ENCODE measurements at places on chromosomes 2 and 18.

GRCh38 chr2:175805442-175806124 lies 196.5 kb downstream of the LNPK start:
- DNase-seq, result no peak

- no peak for DNase-seq
Measured at GRCh38 chr2:207240649-207241048, 74.9 kb upstream of the KLF7 start.

DNA sequence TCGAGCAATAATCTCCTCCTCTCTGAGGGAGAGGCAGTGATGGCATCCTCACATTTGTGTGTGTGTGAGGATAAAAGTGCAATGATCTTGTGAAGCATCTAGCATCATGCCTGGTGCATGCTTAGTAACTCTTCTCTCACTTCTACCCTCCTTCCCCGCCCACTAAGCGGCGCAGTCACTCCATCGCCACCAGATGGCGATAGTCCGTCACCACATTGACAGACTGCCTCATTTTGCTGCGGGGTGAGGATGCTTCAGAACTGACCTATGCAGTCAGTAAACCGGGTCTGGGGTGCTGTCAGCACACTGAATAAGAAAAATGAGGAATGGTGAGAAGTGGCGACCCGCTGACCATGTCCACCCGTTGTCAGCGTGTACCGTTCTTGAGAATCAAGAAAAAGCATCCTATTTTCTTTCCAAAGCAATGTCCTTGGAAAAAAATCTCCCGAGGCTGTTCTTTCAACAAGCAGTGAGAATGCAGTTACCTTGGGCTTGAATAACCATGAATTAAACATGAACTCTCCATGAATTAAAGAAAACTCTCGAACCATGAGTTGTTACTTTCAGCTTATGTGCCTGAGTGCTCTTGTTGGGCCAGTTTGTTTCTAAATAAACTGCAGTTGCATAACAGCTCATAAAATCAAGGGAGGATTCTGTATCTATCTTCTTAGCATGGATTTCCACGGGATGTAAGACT lies 37.3 kb upstream of the TMEM177 start:
- DNase-seq, result peak; percentile 77

DNA sequence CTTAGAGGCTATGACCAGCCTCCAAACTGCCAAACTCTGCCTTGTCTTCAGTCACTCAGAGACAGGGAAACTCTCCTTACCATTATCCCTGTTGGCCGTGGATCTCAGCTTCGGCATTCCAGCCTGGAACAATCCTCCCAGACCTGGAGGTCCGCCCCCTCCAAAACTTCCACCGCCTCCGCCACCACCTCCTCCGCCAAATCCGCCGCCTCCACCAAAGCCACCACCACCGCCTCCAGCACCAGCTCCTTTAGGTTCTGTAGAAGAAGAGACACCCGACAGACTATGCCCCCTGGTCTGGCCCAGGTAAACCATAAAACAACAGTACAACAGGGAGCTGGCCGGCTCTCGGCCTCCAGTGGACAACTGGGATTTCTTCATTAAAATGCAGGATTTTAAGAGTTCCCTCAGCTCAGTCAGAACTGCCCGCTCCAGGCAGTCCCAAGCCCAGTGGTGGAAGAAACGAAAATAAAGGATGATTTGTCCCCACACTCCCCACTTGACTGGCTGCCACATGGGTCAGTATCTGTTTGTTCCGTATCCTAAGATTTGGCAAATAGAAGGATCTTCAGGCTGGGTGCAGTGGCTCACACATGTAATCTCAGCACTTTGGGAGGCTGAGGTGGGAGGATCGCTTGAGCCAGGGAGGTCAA lies 22.4 kb downstream of the WIPF1 start:
- DNase-seq, result no peak

- peak; percentile 84 for DNase-seq
Measured at GRCh38 chr18:77062518-77063003, 70.0 kb downstream of the MBP start.

DNA sequence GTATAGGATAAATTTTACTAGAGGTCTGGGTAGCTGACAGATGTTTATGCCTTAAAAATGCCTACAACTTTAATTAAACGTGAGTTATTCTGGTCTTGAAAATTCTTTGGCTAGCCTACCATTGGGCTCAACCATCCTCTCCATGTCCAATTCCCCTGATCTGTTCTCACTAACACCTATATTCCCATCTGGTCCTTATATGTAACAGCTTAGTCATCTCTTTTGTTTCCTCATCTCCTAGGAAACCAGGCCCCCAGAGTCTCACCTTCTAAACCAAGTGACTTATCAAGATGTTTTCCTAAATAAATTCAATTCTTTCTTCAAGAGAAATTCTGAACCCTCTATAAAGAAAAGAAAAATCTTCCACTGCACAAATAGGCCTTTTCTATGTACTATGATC lies 148.5 kb downstream of the TTC32 start:
- DNase-seq, result no peak

GRCh38 chr2:170258382-170258781 lies 80.4 kb downstream of the MYO3B start:
- no peak for DNase-seq

DNA sequence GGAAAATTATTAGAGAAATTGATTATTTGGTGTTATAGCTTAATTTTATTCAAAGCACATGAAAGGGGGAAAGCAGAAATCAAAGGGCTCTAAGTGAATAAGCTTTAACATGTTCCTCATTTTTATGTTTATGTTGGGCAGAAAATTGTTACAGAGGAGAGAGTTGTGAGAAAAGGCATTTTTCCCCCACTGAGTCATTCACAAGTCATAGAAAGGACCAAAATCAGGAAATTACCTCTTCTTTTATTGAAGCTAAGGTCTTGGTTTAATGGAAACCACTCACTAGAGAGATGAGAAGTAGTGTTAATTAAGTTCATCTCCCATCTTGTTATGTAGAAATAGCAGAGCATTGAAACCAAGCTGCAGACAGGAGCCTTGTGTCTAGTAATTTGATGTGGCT lies 175.3 kb upstream of the THUMPD2 start:
- no peak for DNase-seq

GRCh38 chr2:167293943-167294775 lies 405.9 kb downstream of the XIRP2 start:
- no peak for DNase-seq

DNA sequence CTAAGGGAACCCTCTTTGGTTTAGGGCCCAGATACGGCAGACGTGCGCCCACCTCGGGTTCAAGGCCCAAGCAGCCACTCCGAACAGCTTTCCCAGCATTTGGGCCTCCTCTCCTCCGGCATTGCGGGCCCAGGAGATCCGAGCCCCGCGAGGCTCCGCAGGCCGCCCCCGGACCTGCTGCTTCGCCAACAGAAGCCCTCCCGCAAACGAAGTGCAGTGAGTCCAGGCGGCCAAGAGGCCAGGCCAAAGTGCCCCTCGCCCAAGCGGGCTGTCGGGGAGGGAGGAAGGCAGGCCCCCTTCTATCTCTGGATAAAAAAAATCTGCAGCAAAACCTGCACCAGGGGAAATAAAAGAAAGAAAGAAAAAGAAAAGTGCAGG lies 6.0 kb downstream of the EN1 start:
- DNase-seq, result no peak

- no peak for DNase-seq
Measured at GRCh38 chr2:106537791-106538191, 50.6 kb downstream of the CD8B2 start.

DNA sequence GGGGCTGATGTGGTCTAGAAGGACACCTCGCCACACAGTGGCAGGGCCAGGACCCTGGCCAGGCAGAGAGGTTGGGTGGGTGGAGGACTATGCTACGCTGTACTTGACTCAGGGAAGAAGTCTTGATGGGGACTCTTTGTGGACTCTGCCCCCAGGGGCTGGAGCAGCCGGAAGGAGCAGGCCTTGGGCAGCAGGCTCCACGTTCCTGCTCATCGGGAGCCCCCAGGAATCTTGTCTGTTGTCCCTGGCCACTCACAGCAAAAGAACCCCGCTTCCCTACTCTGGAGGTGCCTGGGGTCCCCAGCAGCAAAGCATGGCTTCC lies 79.0 kb downstream of the POLR1A start:
- no peak for DNase-seq

- DNase-seq, result no peak
Measured at GRCh38 chr2:46170611-46171350, 126.4 kb upstream of the EPAS1 start.

- DNase-seq, result no peak
Measured at GRCh38 chr2:24451805-24452501, 39.1 kb upstream of the NCOA1 start.

GRCh38 chr2:105582952-105583660 lies 161.6 kb upstream of the NCK2 start:
- DNase-seq, result no peak

- no peak for DNase-seq
Measured at GRCh38 chr2:190596993-190597392, 51.9 kb upstream of the NAB1 start.

DNA sequence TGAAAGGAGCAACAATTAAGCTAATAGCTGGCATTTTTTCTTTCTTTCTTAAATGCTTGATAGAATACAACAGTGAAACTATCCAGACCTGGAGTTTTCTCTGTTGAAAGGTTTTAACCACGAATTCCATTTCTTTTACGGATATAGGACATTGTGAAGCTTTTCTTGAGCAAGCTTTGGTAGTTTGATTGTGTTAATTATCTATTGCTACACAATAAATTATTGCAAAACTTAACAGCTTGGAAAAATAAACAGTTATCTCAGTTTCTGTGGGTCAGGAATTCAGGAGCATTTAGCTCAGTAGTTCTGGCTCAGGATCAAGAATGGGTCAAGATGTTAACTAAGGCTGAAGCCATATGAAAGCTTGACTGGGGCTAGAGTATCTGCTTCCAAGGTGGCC lies 11.7 kb downstream of the PHOSPHO2 start:
- DNase-seq, result no peak

DNA sequence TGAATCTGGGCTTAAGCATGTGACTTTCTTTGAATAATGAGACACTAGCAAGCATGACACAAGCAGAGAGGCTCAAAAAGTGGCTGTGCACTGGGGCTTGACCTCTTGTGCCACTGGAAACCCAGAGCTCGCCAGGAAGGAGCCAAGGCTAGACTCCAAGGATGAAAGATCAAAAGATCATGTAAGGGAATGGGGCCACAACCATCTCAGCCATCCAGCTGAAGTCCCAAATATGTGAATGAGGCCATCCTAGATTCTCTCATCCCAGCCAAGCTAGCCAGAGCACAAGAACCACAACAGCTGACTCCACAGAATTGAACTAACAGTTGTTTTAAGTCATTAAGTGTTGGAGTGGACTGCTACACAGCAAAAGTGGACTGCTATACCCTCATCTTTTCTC lies 288.1 kb downstream of the CCDC178 start:
- no peak for DNase-seq

DNA sequence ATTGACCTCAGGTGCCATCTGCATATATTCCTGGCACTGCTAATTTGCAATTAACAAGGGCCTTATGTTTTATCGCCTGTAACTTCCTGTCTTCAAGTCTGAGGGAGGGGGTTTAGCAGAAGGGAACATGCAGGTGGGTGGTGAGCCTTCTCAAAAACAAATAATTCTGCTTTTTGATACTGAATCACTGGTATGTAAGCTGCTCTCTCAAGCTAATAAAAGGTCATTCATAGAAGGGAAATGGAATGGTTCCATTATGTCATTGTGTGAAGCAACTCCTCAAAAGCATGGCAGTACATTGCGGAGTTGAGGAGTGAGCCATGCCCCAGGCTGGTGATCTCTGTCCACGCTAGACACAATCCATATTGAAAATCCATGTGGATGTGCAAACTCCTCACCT lies 414.8 kb upstream of the ID2 start:
- no peak for DNase-seq

GRCh38 chr2:109375656-109376055 lies 238.1 kb downstream of the SEPTIN10 start:
- no peak for DNase-seq

DNA sequence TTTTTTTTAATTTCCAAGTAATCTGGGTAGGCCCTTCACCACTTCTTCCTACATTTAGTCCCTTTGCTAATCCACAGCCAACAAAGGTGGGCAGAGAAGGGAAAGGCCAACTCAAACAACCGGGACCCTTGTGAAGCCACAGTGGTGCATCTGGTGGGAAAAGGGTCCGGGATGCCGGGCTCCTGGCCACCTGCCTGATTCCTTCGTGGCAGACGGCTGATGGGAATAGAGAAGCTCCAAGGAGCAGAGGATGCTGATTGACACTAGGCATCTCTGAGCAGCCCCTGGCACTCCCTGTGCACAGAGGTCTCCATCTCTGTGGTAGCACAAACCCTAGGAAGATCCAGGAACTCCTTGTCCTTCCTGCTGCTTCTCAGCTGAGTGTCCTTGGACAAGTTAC lies 37.0 kb downstream of the POLR1A start:
- DNase-seq, result no peak

- no peak for DNase-seq
Measured at GRCh38 chr18:28059861-28060260, 117.1 kb downstream of the CDH2 start.

DNA sequence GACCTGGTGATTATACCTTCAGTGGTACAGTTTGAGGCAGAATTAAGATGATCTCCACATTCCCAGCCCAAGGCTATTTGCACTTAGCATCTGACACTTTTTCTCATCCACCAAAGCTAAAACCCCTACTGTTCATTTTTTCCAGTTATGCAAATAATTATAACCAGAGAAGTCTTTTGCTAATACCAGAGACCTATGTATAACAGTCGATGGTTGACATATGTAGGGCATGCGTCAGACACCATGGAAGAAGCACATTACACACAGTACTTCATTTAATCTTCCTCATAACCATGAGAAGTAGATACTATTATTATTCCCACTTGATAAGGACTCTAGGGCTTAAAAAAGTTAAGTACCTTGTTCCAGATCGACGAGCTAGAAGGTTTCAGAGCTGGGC lies 36.5 kb downstream of the AP1S3 start:
- DNase-seq, result no peak

- no peak for DNase-seq
Measured at GRCh38 chr18:48754993-48755473, 195.7 kb downstream of the SMAD7 start.

- no peak for DNase-seq
Measured at GRCh38 chr2:669323-669722, 7.9 kb downstream of the TMEM18 start.

DNA sequence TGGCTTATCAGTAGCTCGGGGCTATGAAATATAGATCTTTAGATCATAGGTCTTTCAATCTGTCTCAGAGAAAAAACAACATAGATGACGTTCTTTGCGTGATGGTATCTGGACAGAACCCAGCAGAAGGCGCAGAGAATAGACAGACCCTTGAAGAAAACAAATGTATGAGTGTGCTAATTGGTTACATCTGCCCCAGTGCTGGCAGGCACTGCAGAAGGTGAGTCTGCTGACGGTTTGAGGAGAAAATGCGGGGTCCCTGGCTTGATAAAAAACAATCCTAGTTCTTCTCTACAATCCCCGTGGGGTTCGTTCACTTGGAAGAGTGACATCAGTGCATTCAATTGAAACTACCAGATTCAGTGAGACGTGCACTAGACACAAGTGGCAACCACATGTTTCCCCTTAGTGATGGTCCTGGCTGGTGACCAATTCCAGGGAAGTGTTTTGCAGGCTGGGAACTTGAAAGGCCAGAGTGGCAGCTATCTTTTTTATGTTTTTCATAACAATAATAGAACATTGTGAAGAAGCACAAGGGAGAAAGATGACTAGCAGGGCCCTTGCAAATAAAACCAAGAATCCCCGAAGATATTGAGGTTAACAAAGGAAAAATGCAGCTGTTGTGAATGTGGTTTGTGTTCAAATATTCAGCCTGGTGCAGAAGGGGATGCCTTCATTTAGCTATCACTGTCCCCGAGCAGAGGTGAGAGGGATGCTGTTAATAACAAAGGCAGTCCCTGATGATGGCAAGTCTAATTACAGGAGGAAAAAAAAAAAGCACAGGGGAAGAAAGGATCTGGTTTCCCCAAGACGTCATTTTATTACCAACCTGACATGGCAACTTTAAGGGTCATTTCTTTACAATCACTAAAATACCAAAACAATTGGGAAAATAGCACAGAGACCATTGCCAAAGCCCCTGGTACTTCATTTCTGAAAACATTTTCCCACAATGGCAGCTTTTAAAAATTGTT lies 337.6 kb upstream of the FIGN start:
- DNase-seq, result no peak

Measured in naive thymus-derived CD4-positive, alpha-beta T cell (primary cell).